ENCODE measurements at places on chromosomes 4 and X. TPM values are rescaled to one million over a fixed set of nuclear protein-coding genes. Genes with fewer than 3 reads are reported as not detected.

The PNMA6A gene
- total RNA-seq = 0.33 TPM

The SRPK3 gene
- 1.8 TPM for total RNA-seq

The DMP1 gene
- total RNA-seq = not detected

The TAF7L gene
- not detected for total RNA-seq

The USO1 gene
- 74.3 TPM for total RNA-seq

The GYPE gene
- 1.8 TPM for total RNA-seq

The NPFFR2 gene
- total RNA-seq = not detected

The EGFL6 gene
- total RNA-seq = 11.6 TPM

The TENM3 gene
- total RNA-seq = 31.0 TPM

The YTHDC1 gene
- 77.1 TPM for total RNA-seq

The IL9R gene
- not detected for total RNA-seq

The MAGEE2 gene
- total RNA-seq = not detected

The HSFX3 gene
- not detected for total RNA-seq
